ENCODE measurements at places on chromosomes 4 and X. TPM values are rescaled to one million over a fixed set of nuclear protein-coding genes. Genes with fewer than 3 reads are reported as not detected.
A peak's percentile ranks its signal among the peaks of the same experiment; 100 is the strongest.

The SPANXB1 gene
- total RNA-seq, result not detected

The FSTL5 gene
- total RNA-seq, result 0.36 TPM

- no peaks in the 10 kb centered on the region for H3K27me3 ChIP-seq
- no peaks in the 10 kb centered on the region for H3K36me3 ChIP-seq
These were observed 86.5 kb downstream of the PLAC1 start for GRCh38 chrX:134571796-134572195.

GRCh38 chr4:136750897-136751296 lies 781.4 kb downstream of the PCDH18 start:
- no peaks in the 10 kb centered on the region for H3K4me1 ChIP-seq
- H3K36me3 ChIP-seq, result no peaks in the 10 kb centered on the region
- no peak overlapping the region for H3K27ac ChIP-seq
- DNase-seq, result no peak

- no peaks in the 10 kb centered on the region for H3K27me3 ChIP-seq
- H3K36me3 ChIP-seq, result no peaks in the 10 kb centered on the region
- H3K4me3 ChIP-seq, result no peak overlapping the region
- H3K27ac ChIP-seq, result no peak overlapping the region
These were observed 37.8 kb downstream of the ACSL1 start for GRCh38 chr4:184787766-184788503.

GRCh38 chr4:848307-848691 lies 22.4 kb upstream of the CPLX1 start:
- H3K27me3 ChIP-seq, result no peaks in the 10 kb centered on the region
- no peak for DNase-seq
- no peak overlapping the region for H3K27ac ChIP-seq
- peaks cover 32% of the 10 kb centered on the region for H3K4me1 ChIP-seq
- H3K36me3 ChIP-seq, result peaks cover 34% of the 10 kb centered on the region

DNA sequence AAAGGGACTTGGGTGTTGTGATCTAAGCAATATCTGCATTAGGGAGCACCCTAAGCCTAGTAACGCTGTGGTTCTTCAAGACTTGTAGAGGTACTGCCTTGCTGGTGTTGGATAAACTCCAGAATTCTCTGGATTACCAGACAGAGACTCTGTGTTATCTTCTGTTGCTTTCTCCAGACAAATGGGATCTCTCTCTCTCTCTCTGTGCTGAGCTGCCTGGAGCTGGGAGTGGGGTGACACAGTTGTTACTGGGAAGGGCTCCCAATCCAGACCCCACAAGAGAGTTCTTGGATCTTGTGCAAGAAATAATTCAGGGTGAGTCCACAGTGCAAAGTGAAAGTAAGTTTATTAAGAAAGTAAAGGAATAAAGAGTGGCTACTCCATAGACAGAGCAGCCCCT lies 48.8 kb downstream of the MCUB start:
- no peak overlapping the region for H3K27ac ChIP-seq
- no peaks in the 10 kb centered on the region for H3K36me3 ChIP-seq
- no peaks in the 10 kb centered on the region for H3K27me3 ChIP-seq
- DNase-seq, result no peak
- H3K4me1 ChIP-seq, result no peaks in the 10 kb centered on the region
- H3K4me3 ChIP-seq, result no peak overlapping the region

GRCh38 chr4:137952116-137952515 lies 290.0 kb downstream of the SLC7A11 start:
- H3K36me3 ChIP-seq, result no peaks in the 10 kb centered on the region
- no peak overlapping the region for H3K27ac ChIP-seq
- no peaks in the 10 kb centered on the region for H3K4me1 ChIP-seq
- H3K27me3 ChIP-seq, result no peaks in the 10 kb centered on the region
- no peak overlapping the region for H3K4me3 ChIP-seq

GRCh38 chr4:131499141-131499873 lies 1649.8 kb upstream of the PCDH10 start:
- H3K27ac ChIP-seq, result no peak overlapping the region
- H3K4me3 ChIP-seq, result no peak overlapping the region
- H3K4me1 ChIP-seq, result no peaks in the 10 kb centered on the region
- no peaks in the 10 kb centered on the region for H3K27me3 ChIP-seq
- H3K36me3 ChIP-seq, result no peaks in the 10 kb centered on the region
- peak; percentile 1 for DNase-seq

DNA sequence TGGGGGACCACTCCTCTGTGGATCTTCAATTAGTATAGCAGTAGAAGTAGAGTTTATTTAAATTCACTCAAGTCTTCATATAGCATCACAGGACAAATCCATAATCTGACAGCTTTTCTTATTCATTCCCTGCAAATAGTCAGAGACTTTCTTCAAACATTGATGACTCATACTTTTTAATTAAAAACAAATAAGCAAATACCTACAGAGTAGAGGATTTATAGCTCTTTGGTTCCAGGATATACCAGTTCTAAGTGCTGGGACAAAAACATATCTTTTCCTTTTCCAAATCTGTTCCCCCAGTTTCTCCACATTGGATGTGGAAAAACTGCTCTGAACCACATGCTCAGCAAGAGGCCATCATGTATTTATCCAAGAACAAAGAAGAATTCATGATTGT lies 24.1 kb downstream of the EMCN start:
- H3K27me3 ChIP-seq, result no peaks in the 10 kb centered on the region
- no peak for DNase-seq
- no peaks in the 10 kb centered on the region for H3K36me3 ChIP-seq
- H3K4me1 ChIP-seq, result no peaks in the 10 kb centered on the region

Measured in K562 (cell line).